ENCODE measurements at places on chromosomes 7 and 10. TPM values are rescaled to one million over a fixed set of nuclear protein-coding genes. Genes with fewer than 3 reads are reported as not detected.
A peak's percentile ranks its signal among the peaks of the same experiment; 100 is the strongest.

DNA sequence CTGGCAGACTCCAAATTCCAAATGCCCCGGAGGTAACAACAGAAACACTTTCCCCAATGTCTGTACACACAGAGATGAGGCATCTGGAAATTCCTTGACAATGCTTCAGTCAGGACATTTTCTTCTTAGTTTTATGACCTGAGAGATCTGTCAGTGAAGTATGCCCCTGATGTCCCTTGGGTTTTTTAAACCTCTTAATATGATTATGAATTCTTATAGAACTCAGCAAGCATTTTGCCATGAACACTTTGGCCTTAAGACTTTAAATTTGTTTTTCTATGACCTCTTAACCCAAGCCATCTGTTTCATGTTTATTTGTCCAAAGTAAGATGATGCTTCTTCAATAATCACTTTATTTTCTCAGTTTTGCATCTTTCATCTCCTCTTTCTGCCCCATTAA is 1206.2 kb downstream of the GATA3 start:
- H3K36me3 ChIP-seq, result no peaks in the 10 kb centered on the region
- no peak for DNase-seq
- no peak overlapping the region for H3K4me3 ChIP-seq
- H3K4me1 ChIP-seq, result no peaks in the 10 kb centered on the region
- H3K27me3 ChIP-seq, result no peaks in the 10 kb centered on the region
- no peak overlapping the region for H3K27ac ChIP-seq

- no peak for DNase-seq
- no peak overlapping the region for H3K4me3 ChIP-seq
- H3K36me3 ChIP-seq, result no peaks in the 10 kb centered on the region
- no peaks in the 10 kb centered on the region for H3K27me3 ChIP-seq
Measured at GRCh38 chr10:105965141-105965540, 1199.4 kb downstream of the SORCS1 start.

- H3K27ac ChIP-seq, result no peak overlapping the region
- H3K4me3 ChIP-seq, result no peak overlapping the region
- DNase-seq, result no peak
- H3K4me1 ChIP-seq, result no peaks in the 10 kb centered on the region
- no peaks in the 10 kb centered on the region for H3K27me3 ChIP-seq
- H3K36me3 ChIP-seq, result no peaks in the 10 kb centered on the region
Measured at GRCh38 chr10:111199587-111199986, 122.8 kb downstream of the ADRA2A start.

ZPBP gene
- total RNA-seq, result not detected

GNG11 gene
- 18.2 TPM for total RNA-seq

PRSS2 gene
- total RNA-seq, result not detected

WIPF3 gene
- 1.3 TPM for total RNA-seq

DNA sequence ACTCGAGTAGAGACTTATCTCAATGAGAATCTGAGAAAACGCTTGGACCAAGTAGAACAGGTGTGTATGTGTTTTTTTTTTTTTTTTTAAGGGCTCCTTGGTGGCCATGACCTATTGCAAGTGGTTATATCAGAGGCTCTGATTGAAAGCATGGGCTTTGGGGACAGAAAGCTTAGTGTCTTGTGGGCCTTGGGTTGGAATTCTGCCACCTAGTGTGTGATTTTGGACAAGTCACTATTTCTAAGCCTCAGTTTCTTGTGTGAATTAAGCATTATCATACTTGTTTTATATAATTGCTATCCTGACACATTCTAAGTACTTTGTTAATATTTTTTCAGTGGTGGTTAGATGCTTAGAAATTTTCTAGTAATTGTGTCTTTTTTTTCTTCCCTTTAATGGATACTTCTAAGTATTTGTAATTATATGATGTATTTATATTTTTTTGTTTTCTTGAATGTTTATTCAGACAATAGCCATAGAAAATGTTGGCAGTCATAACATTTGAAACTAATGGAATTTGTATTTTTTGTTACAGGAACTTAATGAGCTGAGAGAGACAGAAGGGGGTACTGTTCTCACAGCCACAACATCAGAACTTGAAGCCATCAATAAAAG is 33.1 kb downstream of the SMC3 start:
- H3K27me3 ChIP-seq, result no peaks in the 10 kb centered on the region
- H3K4me1 ChIP-seq, result no peaks in the 10 kb centered on the region
- no peak overlapping the region for H3K27ac ChIP-seq
- H3K36me3 ChIP-seq, result peaks cover 60% of the 10 kb centered on the region

- no peak overlapping the region for H3K4me3 ChIP-seq
- no peaks in the 10 kb centered on the region for H3K36me3 ChIP-seq
- DNase-seq, result peak; percentile 83
- peak overlapping the region; percentile 14 for H3K27ac ChIP-seq
Measured at GRCh38 chr10:10818082-10818481, 199.6 kb upstream of the CELF2 start.

NEBL gene
- total RNA-seq, result 550 TPM

DNA sequence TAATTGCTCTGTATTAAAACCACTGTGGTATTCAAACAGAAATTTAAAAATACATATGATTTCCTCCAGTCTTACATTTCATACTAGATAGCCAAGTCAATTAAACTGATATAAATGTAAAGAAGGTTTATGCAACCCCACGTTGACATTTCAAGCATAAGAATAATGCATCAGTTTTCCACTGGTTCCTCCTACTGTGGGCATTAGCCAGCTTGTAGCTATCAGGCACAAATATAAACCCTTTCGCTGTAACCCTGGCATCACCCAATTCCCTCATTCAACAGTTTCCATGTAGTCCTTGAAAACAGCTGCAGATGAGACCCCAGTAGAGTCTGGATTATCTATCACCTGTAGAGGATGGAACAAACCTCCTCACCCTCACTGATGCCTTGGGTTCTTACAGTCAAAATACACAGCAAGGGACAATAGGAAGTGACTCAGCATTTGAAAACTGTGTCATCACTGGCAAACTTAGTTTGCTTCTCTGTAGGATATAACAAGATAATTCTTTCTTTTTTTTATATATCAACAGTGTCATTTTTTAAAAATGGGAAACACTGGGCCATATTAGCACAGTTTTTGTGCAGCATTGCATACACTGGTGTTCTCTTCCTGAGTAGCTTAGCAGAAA is 113.0 kb downstream of the PDE1C start:
- DNase-seq, result no peak
- no peaks in the 10 kb centered on the region for H3K4me1 ChIP-seq
- H3K27ac ChIP-seq, result no peak overlapping the region
- H3K4me3 ChIP-seq, result no peak overlapping the region

DNA sequence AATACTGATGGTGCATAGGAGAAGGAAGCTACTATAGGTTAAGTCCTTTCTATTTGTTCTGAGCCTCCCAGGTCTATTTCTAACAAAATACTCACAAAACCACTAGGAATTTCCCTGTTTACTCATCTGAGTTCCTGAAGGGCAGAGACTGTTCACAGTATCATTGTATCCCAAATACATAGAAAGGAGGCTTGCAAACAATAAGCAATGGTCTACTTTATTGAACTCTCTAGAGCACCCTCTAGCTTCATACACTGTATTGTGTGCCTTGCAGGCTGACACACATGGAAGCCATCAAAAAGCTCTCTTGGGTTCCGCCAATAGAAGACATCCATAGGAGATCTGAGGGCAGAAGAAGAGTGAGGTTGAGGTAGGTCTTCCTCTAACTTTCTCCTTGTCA is 826.1 kb downstream of the GRM8 start:
- H3K36me3 ChIP-seq, result no peaks in the 10 kb centered on the region
- H3K27ac ChIP-seq, result no peak overlapping the region
- H3K4me1 ChIP-seq, result no peaks in the 10 kb centered on the region
- no peaks in the 10 kb centered on the region for H3K27me3 ChIP-seq
- no peak overlapping the region for H3K4me3 ChIP-seq

CYP26C1 gene
- not detected for total RNA-seq

- H3K27me3 ChIP-seq, result no peaks in the 10 kb centered on the region
- no peak overlapping the region for H3K27ac ChIP-seq
- H3K4me1 ChIP-seq, result no peaks in the 10 kb centered on the region
- no peak for DNase-seq
- H3K36me3 ChIP-seq, result no peaks in the 10 kb centered on the region
Measured at GRCh38 chr7:4006687-4007086, 675.4 kb upstream of the FOXK1 start.

DNA sequence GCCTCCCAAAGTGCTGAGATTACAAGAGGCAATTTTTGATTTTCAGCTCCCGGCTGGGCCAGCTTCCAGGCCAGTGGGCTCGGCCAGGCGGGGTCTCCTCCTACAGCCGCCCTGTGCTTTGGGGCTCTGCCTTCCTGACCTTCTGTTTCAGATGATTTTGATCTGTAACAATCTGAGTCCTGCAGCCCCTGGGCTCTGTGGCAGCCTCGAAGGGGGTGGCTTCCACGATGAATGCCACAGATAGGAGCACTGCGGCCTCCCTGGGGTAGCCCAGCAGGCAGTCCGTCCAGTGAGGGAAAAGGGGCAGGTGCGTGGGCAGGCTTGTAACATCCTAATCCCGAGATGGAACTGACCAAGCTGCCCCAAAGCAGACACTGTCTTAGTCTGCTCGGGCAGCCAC is 177.5 kb downstream of the DNAJB6 start:
- H3K27me3 ChIP-seq, result no peaks in the 10 kb centered on the region
- H3K27ac ChIP-seq, result no peak overlapping the region
- H3K4me1 ChIP-seq, result no peaks in the 10 kb centered on the region
- H3K36me3 ChIP-seq, result no peaks in the 10 kb centered on the region
- H3K4me3 ChIP-seq, result no peak overlapping the region
- DNase-seq, result no peak

SPDYE9 gene
- not detected for total RNA-seq

FGFR2 gene
- total RNA-seq, result 2.8 TPM

DNA sequence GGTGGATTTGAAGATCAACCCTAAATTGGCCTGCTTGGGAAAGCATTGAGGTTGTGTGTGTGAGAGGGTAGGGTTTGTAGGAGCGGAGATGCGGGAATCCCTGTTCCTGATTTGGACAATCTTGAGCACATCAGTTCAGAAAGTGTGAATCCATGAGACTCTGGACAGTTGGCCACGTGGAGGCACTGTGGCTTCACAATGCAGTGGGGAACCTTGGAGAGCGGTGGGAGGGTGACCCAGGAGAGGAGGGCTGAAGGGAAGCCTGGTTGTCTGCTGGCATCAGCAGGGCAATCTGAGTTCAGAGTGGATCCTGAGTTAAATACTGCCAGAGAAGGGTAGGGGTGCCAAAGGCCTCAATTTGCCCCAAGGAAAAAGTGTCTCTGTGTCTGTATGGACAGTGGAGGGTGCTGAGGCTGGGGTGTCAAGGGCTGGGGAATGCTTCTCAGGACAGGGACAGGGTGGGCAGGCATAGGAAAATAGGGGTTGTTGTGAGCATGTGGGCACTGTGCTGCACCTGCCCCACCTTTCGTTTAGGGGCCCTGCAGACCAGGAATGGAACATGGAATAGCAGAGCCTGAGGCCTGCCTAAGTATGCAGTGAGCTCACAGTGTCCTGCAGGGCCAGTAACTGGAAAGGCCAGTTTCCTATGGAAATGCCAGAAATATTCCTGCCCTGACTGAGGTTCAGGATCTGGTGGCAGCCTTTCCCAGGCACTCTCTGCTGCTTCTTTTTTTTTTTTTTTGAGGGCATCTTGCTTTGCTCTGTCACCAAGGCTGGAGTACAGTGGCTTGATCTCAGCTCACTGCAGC is 162.9 kb upstream of the PRSS58 start:
- H3K4me3 ChIP-seq, result no peak overlapping the region
- H3K27me3 ChIP-seq, result no peaks in the 10 kb centered on the region
- no peaks in the 10 kb centered on the region for H3K4me1 ChIP-seq
- H3K36me3 ChIP-seq, result no peaks in the 10 kb centered on the region
- no peak for DNase-seq

- H3K27me3 ChIP-seq, result no peaks in the 10 kb centered on the region
- peaks cover 50% of the 10 kb centered on the region for H3K4me1 ChIP-seq
- H3K4me3 ChIP-seq, result no peak overlapping the region
- DNase-seq, result no peak
- H3K36me3 ChIP-seq, result no peaks in the 10 kb centered on the region
- no peak overlapping the region for H3K27ac ChIP-seq
Measured at GRCh38 chr7:117071551-117071950, 118.2 kb downstream of the ST7 start.

DNA sequence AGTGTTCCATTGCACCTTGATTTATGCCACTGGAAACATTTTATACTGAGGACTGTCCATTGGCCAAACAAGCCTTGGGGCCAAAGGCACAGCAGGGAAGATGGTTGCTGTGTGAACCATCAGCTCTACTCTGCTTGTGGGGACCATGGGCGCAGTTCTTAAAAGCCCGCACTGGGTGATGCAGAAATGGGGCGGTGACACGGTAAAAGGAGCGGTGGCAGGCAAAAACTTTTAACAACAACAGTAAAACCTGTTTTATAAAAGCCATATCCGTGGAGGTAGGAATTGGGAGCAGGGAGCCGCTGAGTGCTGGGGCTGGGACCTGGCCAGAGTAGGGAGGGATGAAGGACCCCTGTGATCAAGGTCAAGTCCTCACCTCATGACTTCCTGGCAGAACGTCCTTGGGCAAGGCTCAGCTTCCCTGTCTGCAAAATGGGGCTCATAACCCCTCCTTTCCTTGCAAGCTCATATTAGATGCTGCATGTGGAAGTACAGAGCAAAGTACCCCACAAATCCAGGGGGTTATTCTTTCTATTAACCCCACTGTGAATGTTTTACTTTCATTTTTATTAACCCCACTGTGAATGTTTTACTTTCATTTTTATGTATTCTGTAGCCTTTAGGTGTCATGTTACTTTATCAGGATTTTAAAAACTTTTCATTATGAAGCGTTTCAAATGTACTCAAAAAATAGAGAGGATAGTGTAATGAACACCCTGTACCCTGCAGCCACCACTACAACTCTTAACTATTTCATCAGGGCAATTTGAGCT is 78.3 kb downstream of the GRK5 start:
- H3K36me3 ChIP-seq, result no peaks in the 10 kb centered on the region
- no peak overlapping the region for H3K4me3 ChIP-seq
- peak overlapping the region; percentile 64 for H3K27ac ChIP-seq
- no peak for DNase-seq
- H3K4me1 ChIP-seq, result no peaks in the 10 kb centered on the region

- H3K4me3 ChIP-seq, result no peak overlapping the region
- no peaks in the 10 kb centered on the region for H3K27me3 ChIP-seq
- no peaks in the 10 kb centered on the region for H3K4me1 ChIP-seq
- DNase-seq, result no peak
Measured at GRCh38 chr7:47255007-47255406, 326.9 kb downstream of the TNS3 start.

GRCh38 chr10:74960670-74961069 is 134.3 kb downstream of the KAT6B start:
- no peaks in the 10 kb centered on the region for H3K27me3 ChIP-seq
- H3K27ac ChIP-seq, result no peak overlapping the region
- no peaks in the 10 kb centered on the region for H3K36me3 ChIP-seq
- no peak overlapping the region for H3K4me3 ChIP-seq
- DNase-seq, result no peak

- H3K36me3 ChIP-seq, result no peaks in the 10 kb centered on the region
- no peaks in the 10 kb centered on the region for H3K27me3 ChIP-seq
- peak overlapping the region; percentile 99 for H3K27ac ChIP-seq
- DNase-seq, result no peak
- H3K4me3 ChIP-seq, result no peak overlapping the region
Measured at GRCh38 chr7:104985259-104985617, 28.8 kb upstream of the KMT2E start.

GRCh38 chr10:68717435-68717834 is 3.6 kb upstream of the CCAR1 start:
- H3K27ac ChIP-seq, result no peak overlapping the region
- no peaks in the 10 kb centered on the region for H3K36me3 ChIP-seq
- no peak for DNase-seq
